ENCODE measurements at places on chromosomes 1 and 21.

DNA sequence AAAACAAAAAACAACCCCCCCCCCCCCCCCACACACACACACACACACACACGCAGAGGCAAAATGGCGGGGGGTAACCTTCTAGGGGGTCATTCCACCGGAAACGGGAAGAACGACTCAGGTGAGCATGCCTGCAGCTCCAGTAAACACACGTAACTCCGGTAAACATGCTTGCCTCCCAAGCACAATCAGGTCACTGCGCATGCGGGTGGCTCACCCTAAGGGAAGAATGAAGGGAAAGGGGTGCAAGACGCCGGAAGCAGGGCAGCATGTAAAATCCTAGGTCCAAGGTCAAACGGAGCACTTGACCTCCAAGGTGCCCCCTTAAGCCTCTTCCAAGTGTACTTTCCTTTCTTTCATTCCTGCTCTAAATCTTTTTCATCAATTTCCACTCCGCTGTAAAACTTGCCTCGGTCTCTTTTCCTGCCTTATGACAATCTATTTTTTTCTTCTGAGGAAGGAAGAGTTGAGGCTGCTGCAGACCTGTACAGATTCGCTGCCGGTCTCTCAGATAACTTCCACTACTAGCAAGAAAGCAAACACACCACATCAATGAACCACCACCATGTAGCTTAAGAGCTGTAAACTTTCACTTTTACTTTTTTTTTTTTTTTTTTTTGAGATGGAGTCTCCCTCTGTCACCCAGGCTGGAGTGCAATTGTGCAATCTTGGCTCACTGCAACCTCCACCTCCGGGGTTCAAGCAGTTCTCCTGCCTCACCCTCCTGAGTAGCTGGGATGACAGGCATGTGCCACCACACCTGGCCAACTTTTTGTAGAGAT lies 21.0 kb upstream of the CBR3 start:
- DNase-seq: no peak

DNA sequence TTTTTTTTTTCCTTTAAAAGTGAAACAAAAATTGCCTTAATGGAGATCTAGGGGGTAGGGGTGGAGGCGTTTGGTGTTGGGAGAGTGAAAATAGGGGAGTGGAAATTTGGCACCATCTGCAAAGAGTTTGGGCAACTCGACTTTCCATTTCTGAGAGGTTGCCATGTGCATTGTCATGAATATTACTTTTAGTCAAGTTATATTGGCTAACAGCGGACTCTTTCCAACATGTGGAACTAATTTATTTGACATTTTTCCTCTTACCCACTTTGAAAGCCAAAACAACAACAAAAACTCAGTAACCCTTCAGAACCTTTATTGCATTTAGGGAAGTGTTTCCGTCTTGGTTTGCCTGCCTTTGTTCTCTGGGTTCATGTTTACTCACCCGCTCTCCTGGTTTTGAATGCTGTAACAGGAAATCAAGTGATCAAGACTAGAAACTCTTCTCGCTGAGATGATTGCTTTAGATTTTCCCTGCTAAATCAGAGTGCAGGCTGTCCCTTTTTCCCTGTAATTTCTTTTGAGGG lies 70.4 kb downstream of the CACHD1 start:
- peak; percentile 32 for DNase-seq

- no peak for DNase-seq
Measured at GRCh38 chr1:234667600-234668576, 57.9 kb upstream of the IRF2BP2 start.

GRCh38 chr1:35660581-35661473 lies 19.5 kb upstream of the PSMB2 start:
- DNase-seq: no peak

- no peak for DNase-seq
Measured at GRCh38 chr1:219308367-219308766, 134.7 kb downstream of the LYPLAL1 start.

GRCh38 chr1:26993237-26994019 lies at the start of gene TRNP1:
TRNP1 (plus strand) TSS chr1:26993692; CDS start chr1:26993787, 95 bp downstream.
- no peak for DNase-seq

DNA sequence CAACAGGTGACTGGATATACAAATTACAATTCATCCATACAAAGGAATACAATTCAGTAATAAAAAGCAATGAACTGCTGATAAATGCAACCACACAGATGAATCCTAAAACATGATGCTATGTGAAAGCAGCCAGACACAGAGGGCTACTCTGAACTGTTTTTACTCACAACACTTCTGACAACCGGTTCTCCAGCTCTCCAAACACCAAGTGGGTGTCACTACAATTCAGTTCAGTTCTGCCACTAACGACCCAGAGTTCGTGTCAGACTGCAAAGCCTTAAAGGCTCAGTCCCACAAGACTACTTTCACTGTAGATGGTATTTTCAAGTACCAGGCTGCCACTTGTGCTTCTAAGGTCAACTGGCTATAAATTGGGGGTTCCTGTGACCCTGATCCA lies 119.4 kb downstream of the SLC16A1 start:
- DNase-seq: no peak

All from AG09309 (cell line).